ENCODE measurements at places on chromosomes 7 and 10.

DNA sequence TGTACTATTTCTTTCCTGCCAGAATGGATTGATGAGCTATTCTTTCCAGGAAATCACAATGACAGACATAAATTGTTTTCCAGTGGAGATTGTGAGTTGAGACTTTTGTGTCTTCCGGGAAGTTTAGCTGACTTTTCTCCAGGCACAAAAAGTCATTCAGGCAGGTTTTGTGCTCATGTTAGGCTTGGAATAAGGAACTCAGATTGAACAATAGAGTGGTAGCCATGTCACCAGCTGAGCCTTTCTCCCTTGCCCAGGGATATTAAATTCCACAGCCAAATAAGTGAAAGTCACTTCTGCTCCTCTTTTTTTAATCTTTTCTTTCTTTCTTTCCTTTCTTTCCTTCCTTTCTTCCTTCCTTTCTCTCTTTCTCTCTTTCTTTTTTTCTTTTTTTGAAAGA lies 559.6 kb downstream of the GALNT17 start:
- no peak for DNase-seq

DNA sequence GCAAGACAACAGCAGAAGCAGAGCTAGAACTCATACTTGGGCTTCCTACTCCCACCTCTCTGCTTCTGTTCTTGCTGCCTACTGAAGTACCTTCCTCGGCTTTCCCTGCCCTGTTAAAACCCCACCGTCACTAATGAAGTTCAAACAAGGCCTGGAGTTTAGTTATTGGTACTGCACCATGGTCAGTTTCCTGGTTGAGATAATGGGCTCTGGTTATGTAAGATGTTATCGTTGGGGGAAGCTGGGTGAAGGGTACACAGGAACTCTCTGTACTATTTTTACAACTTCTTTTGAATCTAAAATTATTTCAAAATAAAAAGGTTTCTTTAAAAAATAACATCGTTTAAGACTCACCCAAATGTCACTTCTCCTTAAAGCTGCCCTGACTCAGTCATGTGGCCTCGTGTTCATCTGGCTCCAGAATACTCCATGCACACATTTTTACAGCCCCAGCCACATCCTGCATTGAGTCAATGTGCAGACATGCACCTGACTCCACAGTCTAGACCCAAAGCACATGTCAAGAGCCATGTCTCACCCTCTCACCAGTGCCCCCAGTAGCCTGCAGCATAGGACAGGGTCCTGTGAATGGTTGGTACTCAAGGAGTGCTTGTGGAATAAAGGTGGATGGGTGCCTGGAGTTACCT lies 36.9 kb upstream of the AQP1 start:
- no peak for DNase-seq

DNA sequence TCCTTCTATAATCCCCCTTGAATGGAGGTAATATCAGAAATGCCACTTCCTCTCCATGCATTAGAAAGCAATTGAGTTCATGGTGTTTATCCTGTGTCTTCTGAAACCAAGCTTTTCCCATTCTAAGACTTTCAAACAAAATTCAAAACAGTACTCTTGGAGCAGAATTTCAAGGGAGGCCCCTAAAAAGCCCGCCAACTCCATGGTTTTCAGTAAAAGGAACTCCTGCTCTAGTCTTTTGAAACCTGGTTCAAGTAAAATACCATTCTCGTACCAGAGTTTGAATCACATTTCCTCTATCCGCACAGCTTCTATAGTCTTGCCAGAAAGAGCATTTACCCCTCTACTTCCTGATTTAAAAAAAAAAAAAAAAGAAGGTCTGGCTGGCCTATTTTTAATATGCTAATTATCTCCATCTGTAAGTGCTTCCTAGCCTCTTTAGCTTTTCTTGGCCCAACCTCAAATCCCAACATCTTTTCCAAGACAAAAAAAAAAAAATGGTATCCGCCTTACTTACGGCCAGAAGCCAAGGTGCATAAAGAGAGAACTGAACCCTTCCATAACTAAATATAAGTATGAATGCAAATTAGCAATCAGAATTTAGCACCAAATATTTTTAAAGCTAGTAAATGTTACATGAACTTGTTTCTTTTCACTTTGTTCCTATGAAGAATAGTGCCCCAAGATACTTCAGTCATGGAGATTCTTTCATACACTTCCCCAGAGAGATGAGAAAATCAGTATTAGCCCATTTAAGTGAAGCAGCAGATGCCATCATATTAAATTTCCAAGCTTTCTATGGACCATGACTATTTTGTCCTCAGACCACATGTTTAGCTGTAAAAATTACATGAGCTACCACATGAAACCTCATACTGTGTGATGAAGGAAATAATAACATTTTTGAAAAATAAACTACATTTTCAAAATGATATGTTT lies 199.9 kb upstream of the FAM3C start:
- DNase-seq: no peak

DNA sequence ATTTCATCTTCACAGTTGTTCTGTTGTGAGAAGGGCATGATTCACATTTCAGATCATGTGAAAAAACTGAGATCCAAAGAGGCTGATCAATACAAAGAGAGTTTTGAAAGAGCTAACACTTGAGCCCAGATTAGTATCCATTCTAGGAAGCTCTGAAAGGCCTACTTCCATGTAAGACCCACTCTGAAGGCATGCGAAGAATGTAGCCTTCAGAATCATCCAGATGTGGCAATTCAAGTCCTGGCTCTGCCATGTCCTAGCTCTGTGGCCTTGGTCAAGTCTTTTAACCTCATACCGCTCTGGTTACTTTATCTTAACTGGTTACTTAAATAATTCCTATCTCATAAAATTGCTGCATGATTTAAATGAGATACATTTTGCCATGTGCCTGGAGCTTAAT lies 111.1 kb downstream of the FZD1 start:
- DNase-seq: no peak

GRCh38 chr7:142066536-142066935 lies 45.0 kb upstream of the MGAM2 start:
- no peak for DNase-seq

DNA sequence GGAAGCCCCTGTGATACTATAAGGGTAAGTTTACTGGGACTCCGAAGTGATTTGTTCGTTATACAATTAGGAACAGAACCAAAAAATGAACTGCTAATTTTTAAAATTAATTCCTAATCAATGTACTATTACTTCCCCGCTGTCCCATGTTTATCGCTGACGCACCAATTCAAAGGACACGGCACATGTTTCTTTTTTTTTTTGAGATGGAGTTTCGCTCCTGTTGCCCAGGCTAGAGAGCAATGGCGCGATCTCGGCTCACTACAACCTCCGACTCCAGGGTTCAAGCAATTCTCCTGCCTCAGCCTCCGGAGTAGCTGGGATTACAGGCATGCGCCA lies 1.5 kb upstream of the FMC1 start:
- DNase-seq: no peak

DNA sequence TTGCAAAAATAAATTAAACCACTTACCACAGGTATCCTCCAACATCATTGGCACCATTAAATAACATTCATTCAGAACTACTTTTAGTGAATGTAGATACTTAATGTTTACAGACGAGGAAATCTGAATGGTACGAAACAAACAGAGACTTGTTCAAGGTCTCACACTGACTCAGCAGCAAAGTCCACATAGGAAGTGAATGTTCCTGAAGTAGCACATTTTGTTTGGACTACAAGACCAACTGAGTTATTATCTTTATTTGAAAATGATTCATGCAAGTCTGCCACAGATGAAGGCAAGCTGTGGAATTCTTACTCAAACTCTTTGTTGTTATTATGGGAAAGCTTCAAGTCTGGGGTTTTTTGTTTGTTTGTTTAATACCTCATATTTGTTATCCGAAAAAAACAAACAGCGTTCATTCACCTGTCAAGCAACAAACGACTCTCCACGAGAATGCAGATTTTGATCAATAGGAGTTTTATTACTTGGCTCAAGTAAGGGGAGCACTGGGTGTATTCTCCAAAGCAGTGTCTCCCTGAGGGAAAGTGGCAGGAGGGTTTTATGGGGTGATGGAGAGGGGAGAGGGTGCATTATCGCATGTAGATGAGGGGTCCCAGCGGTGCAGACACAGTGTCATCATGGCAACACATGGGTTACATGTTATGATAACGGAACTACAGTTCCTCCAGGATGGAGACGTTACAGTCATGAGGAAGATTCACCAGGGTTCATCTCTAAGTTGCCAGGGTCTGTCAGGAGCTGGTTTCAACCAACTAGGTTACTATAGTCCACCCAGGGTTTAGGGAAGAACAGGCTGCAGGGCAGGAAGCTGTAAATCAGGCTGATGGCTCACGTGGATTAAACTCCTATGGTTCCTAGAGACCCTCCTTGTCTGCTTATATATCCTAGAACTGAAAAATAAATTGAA lies 147.7 kb upstream of the AKR1E2 start:
- DNase-seq: no peak

DNA sequence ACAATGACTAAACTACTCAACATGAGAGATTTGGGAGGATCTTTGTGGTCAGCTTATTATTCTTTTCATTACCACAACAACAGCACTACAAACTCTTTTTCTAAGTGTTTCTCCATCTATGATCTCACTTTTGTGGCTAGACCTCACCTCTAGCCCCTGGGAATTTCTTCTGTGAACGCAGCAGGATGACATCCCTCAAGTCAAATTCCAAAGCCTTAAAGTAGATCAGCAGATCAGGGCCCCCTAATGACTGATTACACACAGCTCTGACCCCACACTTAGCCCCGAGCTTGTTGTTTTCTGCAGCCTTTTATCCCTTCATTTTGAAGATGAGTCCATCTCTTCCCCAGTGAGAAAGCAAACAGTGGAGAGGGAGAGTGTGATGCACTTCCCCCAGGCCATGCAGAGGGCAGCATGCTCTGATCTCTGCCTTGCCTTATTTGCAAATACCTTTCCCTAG lies 27.3 kb downstream of the TFAM start:
- DNase-seq: no peak

- no peak for DNase-seq
Measured at GRCh38 chr7:100115026-100115425, 4.1 kb downstream of the TAF6 start.

- DNase-seq: no peak
Measured at GRCh38 chr10:14429043-14429700, 98.4 kb upstream of the FRMD4A start.

DNA sequence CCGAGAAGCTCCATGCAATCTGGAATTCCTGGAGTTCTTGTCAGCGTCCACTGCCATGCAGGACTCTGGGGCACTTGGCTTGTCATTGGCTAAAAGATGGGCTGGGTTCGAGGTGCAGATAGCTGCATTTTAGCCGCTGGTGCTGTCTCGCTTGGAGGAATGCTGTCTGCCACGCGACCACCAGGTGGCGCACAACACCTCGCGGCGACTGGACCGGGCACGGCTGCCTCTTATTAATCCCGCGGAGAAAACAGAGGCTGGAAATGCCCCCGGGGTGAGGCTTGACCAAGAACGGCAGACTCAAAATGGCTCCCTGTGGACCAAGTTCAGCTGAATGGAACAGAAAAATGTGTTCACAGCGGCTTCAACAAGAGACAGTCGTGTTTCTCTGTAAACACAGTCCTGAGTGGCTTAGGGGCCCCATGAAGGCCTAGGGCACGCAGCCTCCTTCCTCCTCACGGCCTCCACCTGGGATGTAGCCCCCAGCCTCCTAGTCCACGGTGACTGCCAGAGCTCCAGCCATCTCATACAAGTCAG lies 46.2 kb downstream of the AOC1 start:
- DNase-seq: peak; percentile 48

- DNase-seq: no peak
Measured at GRCh38 chr7:36760856-36761762, 36.8 kb upstream of the AOAH start.

GRCh38 chr10:19097151-19097550 lies 48.5 kb downstream of the MALRD1 start:
- no peak for DNase-seq

DNA sequence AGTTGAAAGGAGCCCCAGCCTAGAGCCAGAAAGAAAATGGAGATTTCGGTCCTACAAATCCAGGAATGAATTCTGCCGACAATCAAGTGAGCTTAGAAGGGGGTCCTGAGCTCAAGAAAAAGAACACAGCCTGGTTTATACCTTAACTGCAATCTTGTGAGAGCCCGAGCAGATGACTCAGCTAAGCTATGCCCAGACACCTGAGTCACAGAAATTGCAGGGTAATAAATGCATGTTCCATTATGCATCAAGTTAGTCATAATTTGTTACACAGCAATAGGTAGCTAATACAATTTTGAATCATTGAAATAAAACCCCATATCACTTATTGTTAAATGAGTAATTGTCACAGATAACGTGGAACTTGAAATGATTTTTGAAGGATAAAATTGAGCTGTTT lies 111.8 kb upstream of the FOXP2 start:
- DNase-seq: no peak

DNA sequence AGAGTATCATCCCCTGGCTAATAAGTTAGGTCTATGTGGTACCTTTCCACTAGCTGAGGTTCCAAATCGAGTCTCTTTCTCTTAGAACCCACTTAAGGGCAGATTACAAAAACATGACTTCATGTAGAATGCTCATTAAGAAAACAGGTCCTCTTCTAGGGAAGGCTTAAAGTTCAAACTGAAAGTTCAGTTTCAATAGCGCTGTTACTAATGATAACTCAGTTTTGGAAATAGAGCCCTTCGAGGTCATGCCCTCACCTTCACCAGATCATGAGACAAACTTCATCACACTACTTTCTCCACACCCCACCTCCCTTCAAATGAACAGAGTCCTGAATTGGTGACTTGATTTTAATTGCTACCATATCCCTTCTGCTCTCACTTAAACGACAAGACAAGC lies 26.2 kb downstream of the HGF start:
- no peak for DNase-seq

DNA sequence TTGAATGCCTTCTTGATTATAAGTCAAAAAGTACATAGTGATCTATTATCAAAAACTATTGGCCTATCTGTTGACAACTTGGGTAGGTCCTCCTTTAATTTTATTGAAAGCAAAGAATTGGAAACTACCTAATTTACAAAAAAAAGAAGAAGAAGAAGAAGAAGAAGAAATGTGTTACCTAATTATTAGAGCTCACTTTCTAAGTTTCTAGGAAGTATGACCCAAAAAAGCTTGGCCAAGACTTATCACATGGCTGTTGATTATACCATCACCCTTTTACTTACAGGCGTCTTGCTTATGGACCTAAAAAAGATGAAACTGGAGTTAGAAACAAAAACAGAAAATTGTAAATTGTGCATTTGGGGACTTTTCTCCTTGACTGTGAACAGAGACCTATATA lies 81.8 kb upstream of the PIK3CG start:
- no peak for DNase-seq

DNA sequence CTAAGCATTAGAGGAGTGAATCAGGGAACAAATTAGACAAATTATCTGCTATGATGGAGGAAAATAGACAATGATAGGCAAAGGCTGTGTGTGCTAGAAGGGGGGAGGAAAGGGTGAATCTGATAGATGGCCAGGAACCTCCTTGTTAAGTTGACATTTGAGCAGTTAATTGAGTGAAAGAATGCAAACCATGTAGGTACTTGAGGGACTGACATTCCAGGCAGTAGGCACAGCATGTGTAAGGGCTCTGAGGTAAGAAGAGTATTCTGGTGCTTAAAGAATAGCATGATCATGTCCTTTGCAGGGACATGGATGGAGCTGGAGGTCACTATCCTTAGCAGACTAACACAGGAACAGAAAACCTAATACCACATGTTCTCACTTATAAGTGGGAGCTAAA lies 48.6 kb upstream of the TES start:
- DNase-seq: no peak

Measured in activated CD8-positive, alpha-beta memory T cell treated with anti-CD3 and anti-CD28 coated beads for 1 hour (primary cell).